T-helper 17 cell (primary cell): ENCODE measurements at places on chromosomes 13 and 19.

GRCh38 chr13:78137404-78138142 lies 218.9 kb upstream of the EDNRB start:
- no peak for DNase-seq

- peak; percentile 16 for DNase-seq
Measured at GRCh38 chr19:37905946-37906868, at the start of gene WDR87. WDR87 (minus strand) TSS chr19:37906594; CDS start chr19:37898239, 8,355 bp downstream.

DNA sequence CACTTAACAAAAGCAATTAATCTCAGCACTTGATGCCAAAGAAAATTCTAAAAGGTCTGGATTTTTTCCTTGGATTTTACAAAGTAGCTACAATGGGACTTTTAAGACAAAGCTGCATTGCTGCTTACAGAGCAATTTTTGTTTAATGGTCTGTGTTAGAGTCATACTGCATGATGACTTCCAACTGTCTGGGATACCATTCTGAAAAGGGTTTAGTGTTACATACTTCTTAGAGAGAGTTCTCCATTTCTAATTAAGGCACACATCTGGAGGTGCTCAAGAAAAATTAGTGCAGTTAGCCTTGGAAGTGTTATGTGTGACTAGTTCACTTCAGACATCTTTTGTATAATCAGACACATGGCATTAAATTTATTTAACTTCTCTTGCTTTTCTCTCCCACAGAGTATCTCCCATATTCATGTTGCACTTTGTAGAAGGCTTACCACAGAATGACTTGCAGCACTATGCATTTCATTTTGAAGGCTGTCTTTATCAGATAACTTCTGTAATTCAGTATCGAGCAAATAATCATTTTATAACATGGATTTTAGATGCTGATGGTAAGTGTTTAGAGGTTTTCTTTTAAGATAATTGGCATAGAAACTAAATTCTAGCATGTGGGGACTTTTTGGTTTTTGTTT lies 35.1 kb downstream of the USPL1 start:
- no peak for DNase-seq

- DNase-seq: no peak
Measured at GRCh38 chr13:64867856-64868255, 2362.3 kb downstream of the PCDH9 start.

DNA sequence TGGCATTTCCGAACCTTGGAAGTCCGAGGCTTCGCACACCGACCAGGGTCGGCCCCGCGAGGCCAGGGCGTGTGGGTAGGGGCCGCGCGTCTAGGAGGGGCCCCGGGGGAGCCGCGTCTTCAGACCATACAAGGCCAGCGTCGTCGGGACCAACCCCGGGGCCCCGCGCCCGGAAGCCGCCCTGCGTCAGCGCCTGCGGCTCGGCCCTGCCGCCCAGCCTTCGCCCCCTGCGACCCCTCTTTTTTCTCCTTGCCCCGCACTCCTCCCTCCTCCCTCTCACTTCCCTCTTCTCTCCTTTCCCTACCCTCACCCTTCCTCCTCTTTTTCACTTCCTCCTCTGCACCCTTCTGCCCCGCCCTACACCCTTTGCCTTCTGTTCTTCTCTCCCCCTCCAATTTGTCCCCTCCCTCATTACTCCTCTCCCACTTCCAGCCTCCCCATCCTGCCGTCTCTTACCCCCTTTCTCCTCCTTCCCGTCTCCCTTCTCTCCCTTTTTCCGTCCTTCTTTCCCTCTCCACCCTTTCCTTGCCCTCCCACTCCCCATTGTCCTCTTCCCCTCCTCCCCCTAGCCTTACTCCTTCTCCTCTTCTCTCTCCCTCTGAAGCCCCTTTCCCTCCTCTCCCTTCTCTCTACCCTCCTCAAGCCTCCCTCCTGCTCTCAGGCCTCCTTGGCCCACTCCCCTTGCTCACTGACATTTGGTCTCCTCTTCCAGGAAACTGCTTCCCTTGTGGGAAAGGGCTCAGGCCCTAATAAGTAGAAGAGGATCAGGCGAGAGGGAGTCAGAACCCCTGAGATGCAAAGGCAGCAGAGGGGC lies 2.2 kb upstream of the PLEKHG2 start:
- DNase-seq: peak; percentile 68

GRCh38 chr13:28392428-28392827 lies 102.5 kb downstream of the FLT1 start:
- no peak for DNase-seq

- DNase-seq: peak; percentile 35
Measured at GRCh38 chr19:19860756-19861390, 4.8 kb upstream of the ZNF253 start.

GRCh38 chr13:111347438-111347837 lies 27.0 kb downstream of the TEX29 start:
- DNase-seq: no peak

DNA sequence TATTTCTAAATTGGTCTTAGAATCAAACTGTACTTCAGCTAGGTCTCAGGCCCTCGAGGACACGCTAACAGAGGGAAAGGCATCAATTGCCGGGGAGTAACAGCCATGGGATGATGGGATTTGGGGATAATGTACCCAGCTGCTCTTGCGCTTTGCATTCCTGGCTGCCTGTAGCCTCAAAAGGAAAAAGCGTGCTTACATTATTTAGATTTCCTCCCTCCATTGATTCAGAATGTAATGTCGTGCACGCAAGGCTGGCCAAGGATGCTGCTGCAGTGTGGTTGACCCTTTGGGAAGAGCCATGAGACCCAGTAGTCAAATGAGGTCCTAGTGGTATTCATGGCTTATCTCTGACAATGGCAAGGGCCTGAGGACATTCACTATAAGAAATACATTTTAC lies 95.1 kb downstream of the SLC7A1 start:
- no peak for DNase-seq

DNA sequence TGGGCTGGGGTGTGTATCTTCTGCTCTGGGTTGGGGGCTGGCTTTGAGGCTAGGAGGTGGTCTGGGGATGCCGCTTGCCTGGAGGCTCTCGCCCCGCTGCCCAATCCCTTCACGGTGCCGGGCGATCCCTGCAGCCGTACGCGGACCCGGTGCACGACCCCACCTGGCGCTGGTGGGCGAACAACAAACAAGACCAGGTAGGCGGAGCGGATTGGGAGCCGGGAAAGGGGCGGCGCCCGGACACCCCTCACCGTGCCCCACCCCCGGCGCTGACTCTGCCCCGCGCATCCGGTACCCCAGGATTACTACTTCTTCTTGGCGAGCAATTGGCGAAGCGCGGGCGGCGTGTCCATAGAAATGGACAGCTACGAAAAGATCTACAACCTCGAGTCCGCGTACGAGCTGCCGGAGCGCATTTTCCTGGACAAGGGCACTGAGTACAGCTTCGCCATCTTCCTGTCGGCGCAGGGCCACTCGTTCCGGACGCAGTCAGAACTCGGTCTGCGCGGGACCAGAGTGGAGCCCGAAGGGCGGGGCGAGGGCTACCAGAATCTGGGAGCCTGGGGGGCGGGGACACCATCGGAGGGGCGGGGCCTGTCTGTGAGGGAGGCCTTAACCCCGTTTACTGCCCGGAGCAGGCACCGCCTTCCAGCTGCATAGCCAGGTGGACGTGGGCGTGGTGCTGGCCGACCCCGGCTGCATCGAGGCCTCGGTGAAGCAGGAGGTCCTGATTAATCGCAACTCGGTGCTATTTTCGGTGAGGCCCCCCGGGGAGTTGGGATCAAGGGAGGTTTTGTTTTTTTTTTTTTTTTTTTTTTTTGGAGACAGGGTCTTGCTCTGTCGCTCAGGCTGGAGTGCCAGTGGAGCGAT lies 12.1 kb upstream of the PSMD8 start:
- peak; percentile 29 for DNase-seq

DNA sequence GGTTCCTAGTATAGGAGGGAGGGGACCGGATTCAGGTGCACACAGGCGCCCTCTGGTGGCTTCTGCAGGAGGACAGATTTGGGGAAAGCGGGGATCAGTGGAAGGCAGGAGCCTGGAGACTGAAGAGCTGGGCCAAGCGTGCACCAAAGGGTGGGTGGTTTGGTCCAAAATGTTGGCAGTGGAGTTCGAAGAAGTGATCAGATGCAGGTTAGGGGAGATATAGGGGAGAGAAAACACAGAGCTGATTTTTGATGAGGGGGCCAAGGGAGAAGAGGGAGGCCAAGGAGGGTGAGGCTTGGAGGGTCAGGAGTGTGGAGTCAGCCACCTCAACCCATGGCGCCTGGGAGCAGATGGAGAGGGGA lies 6.8 kb upstream of the CARM1 start:
- DNase-seq: peak; percentile 68

DNA sequence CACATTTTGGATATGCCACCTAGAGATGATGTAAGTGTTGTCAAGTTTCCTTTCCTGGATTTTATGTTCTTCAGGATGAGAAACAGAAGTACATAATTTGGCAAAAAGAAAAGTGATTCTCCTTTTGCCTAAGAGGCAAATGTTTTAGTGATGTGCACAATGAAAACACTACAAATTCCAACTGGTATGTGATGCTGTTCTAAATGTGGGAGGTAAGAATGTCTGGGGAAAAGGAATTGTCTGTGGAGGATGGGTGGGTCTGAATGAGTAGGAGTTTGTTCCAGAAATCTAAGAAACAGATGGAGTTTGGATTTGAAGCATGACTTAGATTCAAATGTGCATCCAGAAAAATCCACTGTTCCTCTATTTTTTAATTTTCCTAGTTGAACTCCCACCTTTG lies 473.6 kb upstream of the SPRY2 start:
- no peak for DNase-seq

DNA sequence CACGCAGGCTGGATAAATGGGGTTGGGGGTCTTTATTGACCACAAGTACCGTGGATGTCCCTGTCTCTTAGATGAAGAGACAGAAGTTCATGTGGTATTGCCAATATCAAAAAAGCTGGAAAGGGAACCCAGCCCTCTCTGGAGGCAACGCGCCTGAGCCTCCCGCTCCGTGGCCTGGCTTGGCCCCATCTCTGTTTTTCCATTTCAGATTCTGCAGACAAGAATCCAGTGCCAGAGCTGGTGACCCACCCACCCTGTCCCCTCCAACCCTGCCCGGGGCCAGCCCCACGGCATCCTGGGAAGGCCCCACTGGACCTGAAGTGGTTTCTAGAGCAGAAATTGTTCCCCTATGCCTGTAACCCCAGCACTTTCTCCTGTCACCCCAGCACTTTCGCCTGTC lies 57.7 kb downstream of the PTPRS start:
- DNase-seq: no peak

DNA sequence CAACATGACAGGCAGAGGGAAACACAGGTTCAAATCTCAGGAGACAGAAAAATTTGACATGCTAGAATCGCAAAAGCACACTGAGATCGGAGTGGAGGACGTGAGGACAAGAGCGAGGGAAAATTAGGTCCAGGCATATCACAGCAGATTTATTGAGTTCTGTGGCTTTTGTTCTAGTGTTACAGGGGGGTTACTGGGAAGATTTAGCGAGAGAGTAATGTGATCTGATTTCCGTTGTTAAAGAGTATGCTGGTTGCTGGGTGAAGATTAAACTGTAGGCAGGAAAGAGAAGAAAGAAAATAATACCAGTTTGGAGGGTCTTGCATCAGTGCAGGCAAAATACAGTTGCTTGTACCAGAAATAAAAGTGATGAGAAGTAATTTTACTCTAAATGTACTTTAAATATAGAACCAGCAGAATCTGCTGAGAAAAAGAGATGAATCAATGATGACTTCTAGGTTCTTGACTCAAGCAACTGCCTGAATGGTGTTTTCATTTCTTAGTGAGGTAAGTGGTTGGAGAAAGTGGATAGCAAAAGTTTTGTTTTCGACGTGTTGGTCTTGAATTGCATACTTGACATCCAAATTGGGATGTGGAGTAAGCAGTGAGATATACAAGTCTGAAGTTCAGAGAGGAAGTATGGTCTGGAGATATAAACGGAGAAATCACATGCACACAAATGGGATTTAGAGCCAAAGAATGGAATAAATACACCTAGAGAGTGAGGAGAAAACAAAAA lies 35.7 kb downstream of the UFM1 start:
- DNase-seq: no peak

- no peak for DNase-seq
Measured at GRCh38 chr13:107835339-107836018, 379.9 kb downstream of the LIG4 start.

GRCh38 chr13:44955406-44955805 lies 33.9 kb downstream of the NUFIP1 start:
- DNase-seq: no peak

DNA sequence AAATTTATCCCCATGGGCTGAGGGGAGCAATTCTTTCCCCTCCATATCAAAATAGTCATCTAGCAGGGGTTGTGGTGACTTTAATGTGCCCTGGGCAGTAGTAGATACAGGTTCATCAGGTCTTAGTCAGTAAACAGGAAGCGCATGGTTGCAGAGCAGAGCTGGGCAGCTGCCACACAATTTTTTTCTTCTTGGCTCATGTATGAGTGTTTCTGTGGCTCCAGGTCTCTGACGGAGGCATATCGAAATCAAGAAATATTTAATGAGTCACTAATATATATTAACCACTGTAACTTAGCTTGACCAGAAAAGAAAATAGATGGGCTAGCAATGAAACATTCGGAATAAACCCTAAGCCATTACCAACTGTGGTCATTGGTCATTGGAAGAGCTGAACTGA lies 68.4 kb upstream of the UBL3 start:
- DNase-seq: no peak

GRCh38 chr13:113367771-113368170 lies 3.8 kb upstream of the GRTP1 start:
- no peak for DNase-seq

DNA sequence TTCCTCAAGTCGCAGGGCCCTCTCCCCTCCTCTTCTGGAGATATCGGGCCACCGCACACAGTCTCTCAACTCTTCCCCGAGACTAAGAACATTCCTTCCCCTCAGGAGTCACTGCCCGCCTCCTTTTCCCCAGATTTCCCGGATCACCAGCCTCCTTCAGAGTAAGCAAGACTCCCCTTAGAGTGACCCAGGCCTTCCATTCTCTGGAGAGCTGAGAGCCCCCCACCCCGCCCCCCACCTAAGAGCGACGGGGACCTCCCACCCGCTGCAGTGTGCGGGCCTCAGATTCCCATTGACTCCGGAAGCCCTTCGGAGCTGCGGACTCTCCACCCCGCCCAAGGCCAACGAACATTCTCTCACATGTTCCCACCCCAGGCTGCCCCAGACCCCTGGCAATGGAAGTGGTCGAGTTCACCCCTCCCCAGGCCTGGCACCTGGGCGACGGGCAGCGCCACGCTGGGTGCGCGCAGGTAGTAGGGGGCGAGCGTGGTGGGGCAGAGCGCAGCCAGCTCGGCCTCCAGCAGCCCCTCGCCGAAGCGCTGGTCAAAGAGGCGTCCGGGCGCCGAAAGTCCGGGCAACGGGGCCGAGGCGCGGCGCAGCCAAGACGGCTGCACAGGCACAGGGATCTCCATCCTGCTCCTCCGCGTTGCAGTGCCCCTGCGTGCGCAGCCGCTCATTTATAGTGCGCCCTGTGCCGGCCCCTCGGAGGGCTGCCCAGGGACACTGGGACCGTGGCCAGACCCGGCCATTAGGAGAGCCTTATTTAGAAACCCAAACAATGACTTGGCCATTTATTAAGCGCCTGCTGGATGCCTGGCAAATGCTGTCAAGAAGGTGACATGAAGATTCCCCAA lies at the start of gene HSPB6:
TSS of gene HSPB6 (minus strand) at position 653 of the 854 bp plus-strand sequence. CDS start at position 632, 21 bp downstream.
- no peak for DNase-seq
